Activated effector memory CD4-positive, alpha-beta T cell treated with anti-CD3 and anti-CD28 coated beads, Interleukin-2, amount 50 U/mL, for 16 hours (primary cell): ENCODE measurements at places on chromosomes 5 and 9.

DNA sequence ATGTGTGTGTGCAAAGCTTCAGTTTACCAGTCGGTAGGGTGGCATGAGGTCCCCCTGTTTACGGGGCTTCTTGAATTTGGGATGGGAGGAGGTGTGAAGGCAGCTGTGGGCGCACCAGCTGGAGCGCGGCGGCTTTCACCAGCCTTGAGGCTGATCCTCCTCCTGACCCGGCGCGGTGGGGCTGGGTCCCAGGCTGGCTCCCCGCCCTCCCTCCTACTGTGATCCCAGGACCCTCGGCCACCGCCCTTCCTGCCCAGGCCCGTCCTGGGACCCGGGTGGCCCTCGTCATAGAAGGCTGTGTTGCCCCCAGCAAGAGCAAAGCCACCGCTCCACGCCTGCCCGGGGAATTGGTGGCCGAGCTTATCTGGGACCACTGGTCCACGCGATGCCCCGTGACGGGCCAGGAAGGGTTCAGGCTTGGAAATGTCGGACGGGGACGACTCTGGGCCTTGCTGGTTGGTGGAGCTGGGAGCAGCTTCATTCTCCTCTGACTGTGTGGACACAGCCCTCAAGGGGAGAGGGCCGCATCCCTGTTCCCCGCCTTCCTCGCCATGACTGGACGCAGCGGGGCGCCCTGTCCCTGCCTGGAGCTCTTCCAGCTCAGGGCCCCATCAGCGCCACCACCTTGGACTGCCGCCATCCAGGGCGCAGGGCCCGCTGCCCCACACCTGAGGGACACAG, 271.1 kb upstream of the IRX1 start:
- DNase-seq, result no peak

DNA sequence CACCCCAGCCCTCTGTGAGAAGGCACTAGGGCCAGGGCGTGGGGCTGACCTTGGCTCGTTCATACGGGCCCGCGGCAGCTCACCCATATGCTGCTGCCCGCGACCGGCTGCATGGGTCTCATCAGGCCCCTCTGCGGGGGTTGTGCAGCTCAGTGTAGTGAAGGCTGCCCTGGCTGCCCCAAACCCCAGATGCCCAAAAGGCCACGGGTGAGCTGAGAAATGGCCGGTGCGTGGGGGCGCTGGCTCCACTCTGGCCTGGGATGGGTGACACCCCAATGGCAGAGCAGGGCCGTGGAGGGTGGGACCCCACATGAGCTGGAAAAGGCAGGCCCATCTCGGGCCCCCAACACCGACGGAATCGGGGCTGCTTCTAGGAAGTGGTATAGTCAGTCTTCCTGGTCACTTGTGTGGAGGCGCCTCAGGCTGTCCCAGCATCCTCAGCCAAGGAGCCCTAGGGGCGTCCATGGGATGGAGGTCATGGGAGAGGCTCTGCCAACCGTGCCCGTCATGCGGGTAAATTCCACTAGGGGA, 19.4 kb upstream of the LRRC14B start:
- DNase-seq, result peak; percentile 57

GRCh38 chr9:110900456-110900855, 137.8 kb downstream of the LPAR1 start:
- DNase-seq, result no peak

DNA sequence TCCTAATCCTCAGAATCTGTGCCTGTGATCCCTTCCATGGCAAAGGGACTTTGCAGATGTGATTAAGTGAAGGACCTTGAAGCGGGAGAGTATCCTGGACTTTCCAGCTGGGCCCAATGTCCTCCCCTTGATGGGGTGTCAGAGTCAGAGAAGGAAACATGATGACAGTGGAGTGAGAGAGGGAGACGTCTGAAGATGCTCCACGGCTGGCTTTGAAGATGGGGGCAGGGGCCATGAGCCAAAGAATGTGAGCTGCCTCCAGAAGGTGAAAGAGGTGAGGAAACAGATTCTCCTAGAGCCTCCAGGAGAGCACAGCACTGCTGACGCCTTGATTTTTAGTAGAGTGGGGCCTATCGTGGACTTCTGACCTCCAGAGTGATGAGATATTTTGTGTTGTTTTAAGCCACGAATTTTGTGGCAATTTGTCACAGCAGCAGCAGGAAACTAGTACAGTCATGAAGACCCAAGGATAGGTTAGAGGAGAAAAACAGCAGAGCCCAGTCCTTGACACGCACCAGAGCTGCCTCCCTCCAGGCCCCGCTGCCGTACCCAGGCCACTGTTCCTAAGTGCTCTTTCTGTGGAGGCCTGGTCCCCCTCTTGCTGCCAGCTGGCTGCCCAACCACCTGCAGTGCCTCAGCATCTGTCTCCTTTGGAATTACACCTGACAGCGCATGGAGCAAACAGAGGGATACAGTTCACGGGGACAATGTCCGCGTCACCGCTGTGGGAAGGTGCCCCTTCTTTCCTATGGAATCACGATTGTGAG, 78.1 kb downstream of the MACROH2A1 start:
- peak; percentile 31 for DNase-seq

DNA sequence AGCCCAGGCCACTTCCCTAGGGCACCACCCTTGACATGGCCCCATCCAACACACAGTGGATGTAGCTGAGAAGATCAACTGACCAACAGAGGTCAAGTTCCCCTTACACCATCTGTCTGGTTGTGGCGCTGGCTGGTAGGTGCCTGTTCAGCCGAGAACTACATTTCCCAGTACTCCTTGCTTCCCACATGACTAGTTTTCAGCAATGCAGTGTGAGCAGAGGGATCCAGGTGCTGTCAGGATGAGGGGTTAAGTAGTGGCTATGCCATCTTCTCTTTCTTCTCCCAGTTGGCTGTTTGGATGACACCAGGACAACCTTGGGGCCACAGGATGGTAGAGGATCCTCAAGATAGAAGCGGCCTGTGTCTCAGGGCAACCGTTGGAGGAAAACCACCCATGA, 48.6 kb upstream of the SH3PXD2B start:
- DNase-seq, result peak; percentile 41

GRCh38 chr9:74498621-74499095, 1.5 kb downstream of the RORB start:
- DNase-seq, result no peak

- no peak for DNase-seq
Observed at GRCh38 chr9:123525957-123526356, 170.0 kb downstream of the CRB2 start.

DNA sequence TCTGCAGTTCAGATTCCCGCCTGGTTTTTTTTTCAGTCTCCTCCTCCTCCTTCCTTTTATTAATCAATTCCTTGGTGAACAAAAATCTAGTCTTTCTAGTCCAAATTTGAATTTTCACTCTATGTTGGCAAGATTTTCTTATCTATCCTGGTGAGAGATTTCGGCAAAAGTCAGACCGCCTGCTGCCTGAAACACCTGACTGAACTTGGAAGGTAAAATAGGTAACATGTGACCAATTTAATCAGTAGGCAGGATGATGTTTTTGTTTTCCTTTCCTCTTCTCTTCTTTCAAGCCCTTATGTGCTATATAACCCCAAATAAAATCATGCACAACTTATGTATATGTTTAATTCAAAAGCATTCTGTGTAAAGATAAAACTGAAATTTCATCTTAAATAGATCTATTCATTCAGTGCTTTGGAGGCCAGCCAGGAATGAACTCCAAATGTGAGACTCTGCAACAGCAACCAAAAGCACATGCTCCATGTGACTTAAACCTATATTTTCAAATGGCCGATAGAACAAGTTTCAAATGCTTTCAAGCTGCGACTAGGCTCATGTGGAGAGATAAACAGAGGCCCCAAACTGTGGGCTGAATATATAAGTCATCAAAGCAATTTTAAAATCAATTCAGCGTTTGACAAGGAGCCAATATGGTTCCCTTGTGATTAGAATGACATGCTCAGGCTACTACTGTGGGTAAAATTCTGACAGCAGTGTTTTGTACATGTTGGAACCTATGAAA, 100.4 kb upstream of the SEMA6A start:
- DNase-seq, result no peak

GRCh38 chr5:150266871-150267291, 22.7 kb downstream of the CAMK2A start:
- DNase-seq, result no peak

DNA sequence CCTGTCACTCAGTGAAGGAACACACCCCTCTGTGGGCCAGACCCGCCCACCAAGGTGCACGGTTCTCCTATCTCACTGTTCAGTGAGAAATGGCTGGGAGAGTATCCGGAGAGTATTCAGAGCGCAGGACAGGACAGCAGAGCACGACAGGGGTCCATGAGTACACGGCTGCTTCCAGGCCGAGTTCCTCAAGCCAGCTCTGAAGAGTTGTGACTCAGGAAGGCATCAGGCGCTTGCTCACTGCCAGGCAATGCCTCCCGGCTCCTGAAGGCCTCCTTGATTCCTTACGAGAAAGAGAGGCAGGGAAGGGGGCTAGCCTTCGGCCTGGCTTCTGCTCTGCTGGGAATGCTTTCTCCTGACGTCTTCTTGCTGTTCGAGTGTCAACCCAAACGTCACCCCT, 132.1 kb upstream of the PPP1R26 start:
- DNase-seq, result no peak

- DNase-seq, result peak; percentile 84
Observed at GRCh38 chr9:36407122-36407723, 7.2 kb upstream of the RNF38 start.

GRCh38 chr9:6759185-6759977, 1.6 kb downstream of the KDM4C start:
- peak; percentile 76 for DNase-seq

- no peak for DNase-seq
Observed at GRCh38 chr5:151509231-151509630, 61.8 kb downstream of the SLC36A1 start.

GRCh38 chr9:84404095-84404686, 63.6 kb upstream of the SLC28A3 start:
- DNase-seq, result no peak

DNA sequence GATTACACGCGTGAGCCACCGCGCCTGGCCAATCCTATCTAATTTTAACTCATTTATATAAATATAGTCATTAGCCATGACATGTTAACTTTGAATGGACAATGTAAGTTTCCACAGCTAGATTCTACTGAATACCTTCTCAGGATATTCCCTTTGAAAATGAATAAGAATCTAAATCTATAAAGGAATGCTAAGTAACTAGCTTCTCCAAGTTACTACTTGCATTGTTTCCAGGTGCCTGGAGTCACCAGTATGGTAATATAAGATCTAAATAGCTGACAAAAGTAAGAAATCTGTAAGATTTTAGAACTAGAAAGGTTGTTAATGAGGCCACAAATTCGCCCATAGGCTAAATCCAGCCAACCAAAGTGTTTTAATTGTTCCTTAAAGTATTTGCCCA, 189.1 kb upstream of the SLC12A2 start:
- no peak for DNase-seq

DNA sequence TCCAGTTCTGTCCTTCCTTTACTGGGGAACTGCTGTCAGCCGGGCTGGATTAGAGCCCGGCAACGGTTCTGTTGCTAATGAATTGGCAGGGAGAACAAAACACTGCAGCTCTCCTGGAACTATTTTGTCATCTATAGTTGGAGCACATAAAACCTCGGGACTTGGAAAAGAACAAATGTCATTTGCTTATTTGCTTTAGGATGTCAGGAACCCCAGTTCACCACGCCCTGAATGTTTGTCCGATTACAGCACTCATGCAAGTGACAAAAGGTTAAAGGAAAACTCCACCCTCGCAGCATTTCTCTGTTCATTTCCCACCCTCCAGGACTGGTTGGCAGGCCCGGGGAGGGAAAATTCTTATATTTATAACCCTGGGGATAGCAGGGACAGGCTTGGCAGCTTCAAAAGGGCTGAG, 66.4 kb upstream of the PLPP1 start:
- DNase-seq, result no peak

DNA sequence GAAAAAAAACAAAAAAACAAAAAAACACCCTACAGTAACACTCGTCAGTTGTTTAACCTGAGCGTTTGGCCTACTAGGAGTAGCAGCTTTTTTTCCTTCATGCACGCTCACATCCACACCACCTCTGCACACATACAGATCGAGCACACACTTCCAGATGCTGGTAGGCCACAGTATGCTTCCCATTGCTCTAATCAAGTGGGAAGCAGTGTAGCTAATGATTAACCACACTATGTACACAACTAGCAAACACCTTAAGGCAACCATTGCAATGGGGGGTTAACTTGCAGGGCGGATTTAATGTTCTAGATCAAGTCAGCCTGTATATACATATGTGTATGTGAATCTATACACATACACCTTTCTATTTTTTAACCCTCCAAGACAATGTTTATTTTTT, 65.5 kb upstream of the GLRX start:
- DNase-seq, result no peak

DNA sequence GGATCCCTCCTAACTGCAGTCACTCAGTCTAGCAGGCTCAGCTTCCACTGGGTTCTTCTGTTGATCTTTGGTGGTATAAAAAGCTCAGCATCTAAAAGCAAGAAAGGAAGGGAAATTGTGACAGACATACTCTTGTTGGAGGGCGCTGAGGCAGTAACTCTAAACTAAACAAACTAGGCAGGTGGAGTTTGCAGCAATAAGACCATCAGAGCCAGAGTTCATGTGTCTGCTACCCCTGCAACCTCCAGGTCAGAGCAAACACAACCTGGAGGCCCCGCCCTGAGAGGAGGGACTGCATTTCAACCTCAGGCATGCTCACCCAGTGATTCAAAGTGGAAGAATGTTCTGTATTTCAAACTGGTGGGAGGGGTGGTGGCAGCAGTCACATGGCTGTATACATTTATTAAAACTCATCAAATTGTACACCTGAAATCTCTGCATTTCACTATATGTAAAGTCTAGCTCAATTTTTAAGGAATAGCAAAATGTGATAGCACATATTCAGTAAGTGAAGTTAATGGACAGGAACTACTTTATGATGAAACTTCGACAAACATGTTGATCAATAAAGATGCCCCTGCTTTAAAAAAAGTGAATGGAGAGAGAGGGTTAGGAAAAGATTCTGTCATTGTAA, 7.1 kb downstream of the ACTL7A start:
- no peak for DNase-seq

DNA sequence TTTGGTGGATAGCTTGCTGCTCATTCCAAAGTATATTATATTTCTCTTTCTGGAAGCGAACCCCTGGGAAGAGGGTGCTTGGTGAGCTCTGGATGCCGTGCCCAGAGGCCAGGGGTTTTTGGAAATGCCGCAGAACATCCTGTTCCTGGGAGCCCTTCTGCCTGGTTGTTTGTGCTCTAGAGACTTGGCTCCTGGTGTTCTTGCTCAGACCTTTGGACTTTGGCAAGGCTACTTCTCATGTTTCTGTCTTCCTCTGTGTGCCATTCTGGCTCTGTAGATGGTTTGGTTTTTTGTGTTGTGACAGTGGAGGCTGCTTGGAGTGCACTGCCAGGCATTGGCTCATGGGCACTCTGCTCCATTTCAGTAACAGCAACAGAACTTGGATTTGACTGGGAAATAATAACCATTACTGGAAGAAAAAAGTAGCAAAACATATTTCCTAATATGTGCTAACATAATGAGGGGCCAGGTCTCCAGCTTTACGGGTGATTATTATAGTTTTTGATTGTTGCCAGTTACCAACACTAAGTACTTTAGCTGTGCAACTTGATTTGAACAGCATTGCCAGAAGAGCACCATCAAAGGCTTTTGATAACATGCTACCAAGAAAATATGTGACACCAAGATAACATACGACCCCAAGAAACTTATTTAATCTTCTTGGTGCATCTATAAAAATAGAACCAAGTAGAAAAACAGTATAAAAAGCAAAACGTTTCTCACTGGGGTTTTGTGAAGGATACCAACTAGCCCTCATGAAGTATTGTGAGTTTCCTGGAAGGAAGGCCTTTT, 94.2 kb downstream of the PCSK1 start:
- DNase-seq, result no peak
